ENCODE measurements at places on chromosomes 7 and 10.

GRCh38 chr7:127150543-127150942, 102.2 kb downstream of the GRM8 start:
- DNase-seq, result no peak

- no peak for DNase-seq
These were observed 97.9 kb downstream of the TMEM168 start for GRCh38 chr7:112692333-112692732.

- no peak for DNase-seq
These were observed 715.1 kb downstream of the GRID1 start for GRCh38 chr10:85651497-85651882.

DNA sequence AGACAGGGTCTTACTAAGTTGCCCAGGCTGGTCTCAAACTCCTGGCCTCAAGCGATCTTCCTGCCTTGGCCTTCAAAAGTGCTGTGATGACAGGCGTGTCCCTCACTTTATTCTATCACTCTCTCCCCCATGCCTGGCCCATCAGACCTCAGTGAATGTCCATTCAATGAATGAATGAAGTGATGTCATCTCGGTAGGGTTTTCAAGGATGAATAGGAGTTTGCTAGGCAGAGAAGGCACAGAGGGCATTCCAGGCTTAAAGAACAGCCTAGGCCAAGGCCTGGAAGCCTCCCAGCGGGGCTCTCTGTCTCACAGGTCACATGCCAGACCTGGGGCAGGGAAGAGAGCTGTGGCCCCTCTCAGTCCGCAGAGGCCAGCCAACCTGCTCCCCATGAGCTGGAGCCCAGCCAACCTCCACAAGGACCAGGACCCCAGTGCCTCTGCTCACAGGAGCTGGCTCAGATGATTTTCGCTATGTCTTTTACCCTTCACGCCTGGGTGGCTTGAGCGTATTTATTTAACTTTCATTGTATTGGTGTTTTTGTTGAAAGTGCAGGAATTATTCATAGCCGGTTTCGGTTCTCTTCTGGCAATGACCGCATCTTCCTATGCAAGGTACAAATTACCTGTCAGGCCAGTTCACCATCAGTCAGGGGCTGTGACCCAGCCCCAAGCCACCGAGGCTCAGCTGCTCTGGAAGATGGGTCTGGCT, 11.8 kb upstream of the TNRC18 start:
- DNase-seq, result no peak

DNA sequence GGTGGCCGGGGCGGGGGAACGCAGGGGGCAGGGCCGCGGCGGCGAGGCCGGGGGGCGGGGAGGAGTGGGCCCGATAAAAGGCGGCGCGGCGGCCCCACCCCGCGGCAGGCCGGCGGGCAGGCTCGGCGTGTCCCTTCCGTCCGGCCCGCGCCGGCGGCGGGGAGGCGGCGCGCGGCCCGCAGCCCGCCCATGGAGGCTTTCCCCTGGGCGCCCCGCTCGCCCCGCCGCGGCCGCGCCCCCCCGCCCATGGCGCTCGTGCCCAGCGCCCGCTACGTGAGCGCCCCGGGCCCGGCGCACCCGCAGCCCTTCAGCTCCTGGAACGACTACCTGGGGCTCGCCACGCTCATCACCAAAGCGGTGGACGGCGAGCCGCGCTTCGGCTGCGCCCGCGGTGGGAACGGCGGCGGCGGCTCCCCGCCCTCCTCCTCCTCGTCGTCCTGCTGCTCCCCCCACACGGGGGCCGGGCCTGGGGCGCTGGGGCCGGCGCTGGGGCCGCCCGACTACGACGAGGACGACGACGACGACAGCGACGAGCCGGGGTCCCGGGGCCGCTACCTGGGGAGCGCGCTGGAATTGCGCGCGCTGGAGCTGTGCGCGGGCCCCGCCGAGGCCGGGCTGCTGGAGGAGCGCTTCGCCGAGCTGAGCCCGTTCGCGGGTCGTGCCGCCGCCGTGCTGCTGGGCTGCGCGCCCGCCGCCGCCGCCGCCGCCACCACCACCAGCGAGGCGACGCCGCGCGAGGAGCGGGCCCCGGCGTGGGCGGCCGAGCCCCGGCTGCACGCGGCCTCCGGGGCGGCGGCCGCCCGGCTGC, at the start of gene NANOS1:
NANOS1 (plus strand) TSS at position 102 of the 808 bp plus-strand sequence; CDS start at position 190, 88 bp downstream.
- no peak for DNase-seq

DNA sequence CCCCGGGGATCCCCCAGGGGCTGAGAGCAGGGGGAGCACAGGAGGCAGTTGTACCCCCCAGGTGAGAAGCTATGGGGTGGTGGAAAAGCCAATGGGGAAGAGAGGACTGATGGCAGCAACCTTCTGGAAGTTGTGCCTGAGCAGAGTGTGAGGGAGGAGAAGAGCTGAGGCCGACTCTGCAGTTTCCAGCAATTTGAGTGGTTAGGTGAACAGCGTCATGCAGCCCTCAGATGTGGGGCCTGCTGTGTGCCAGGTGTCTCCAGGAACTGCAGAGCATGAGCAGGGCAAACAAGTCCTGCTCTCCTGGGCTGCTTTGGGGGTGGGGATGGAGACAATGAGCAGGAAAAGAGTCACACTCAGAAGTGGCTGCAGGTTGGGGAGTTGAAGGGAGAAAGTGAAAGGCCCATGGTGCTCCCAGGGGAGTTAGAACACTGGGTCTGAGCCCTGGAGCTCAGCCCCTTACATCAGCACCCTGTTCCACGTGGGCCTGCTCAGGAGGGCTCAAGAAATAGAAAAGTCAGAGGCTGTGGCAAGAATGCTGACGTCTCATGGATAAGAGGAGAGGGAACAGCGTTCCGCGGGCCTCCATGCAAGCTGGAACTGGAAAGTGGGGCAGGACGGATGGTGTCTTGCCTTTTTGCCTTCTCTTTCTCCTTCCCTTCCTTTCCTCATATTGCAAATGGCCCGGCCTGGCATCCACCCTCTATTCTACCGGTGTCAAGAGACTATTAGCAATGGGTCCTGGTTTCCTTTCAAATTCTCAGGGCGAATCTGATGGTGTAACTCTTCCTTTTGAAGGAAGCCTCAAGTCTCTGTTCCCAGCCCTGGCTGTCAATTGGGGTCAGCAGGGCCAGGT, 4.0 kb upstream of the AFAP1L2 start:
- DNase-seq, result no peak

DNA sequence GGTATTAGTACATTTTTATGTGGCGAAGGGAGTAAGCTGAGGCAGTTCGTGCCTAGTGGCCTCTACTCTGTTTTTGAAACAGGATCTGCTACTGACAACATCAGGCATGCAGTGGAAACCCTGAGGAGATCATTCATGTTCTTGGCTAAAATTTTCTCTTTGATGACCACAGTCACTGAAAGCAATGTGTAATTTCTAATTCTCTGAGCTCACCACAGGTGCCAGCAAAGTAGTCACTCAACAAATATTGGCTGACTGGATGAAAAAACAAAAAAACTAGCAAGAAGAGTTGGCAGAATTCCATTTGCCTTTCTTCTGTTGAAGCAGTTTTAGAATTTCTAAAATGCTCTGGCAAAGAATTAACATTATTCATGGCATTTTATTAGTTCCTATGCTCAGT, 176.5 kb upstream of the KCTD7 start:
- DNase-seq, result no peak

- DNase-seq, result no peak
These were observed 34.3 kb upstream of the WNT16 start for GRCh38 chr7:121294448-121294992.

- DNase-seq, result peak; percentile 87
These were observed 63.8 kb downstream of the ICA1 start for GRCh38 chr7:8197994-8198698.

DNA sequence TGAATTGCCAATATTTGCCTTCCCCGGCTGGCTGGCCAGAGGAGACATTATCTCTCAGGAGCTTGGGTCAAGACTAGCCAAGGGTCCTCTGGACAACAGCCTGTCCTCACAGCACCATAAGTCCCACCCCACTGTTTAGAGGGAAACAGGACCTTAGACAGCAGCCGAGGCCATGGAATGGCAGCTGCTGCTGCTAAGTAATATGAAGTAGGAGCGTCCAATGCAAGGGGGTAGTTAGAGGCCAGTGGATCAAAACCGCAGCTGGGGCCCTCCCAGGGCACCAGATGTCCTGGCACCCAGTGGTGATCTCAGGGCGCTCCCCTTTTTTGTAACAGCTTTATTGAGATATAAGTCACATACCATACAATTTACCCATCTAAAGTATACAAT, 12.9 kb upstream of the KCP start:
- no peak for DNase-seq

GRCh38 chr7:91846436-91846835, 34.1 kb downstream of the MTERF1 start:
- no peak for DNase-seq

GRCh38 chr7:128921866-128922440, 11.4 kb upstream of the KCP start:
- no peak for DNase-seq
